Fibroblast of lung (primary cell): ENCODE measurements at places on chromosomes 5 and 9. TPM values are rescaled to one million over a fixed set of nuclear protein-coding genes. Genes with fewer than 3 reads are reported as not detected.
A peak's percentile ranks its signal among the peaks of the same experiment; 100 is the strongest.

DNA sequence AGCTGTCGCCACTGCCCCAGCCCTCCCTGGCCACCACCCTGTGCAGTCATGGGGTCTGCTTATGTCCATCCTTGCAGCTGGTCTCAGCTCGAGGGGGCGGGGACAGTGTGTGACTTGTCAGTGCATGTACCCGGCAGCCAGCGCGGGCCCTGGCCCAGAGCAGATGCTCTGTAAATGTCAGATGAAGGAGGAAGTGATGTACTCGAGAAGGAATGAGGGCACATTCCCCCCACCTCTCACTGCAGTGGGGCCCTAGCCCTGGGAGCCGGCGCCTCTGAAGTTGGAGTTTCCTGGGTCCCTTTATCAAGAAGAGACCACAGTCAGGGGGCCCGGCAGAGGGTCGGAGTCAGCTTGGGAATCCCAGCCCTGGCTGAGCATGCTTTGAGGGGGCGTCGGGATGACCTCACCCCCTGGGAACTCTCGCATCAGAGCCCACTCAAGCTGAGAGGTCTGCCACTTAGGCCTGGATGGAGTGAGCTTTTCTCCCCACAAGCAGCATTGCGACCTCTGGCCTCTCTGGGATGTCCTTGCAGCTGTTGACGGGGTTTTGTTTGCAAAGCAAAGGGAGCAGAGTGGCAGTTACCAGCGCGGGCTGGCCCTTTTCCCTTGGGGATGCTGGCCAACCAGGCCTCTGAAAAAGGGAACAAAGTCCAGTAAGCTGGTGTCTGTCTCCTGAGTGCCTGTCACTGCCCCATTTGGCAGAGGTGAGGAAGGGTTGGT is 19.0 kb downstream of the NEURL1B start:
- peak; percentile 91 for DNase-seq

- DNase-seq: no peak
Measured at GRCh38 chr5:161414896-161415295, 131.6 kb downstream of the GABRB2 start.

- no peak for DNase-seq
Measured at GRCh38 chr5:175493726-175494125, 15.4 kb downstream of the SFXN1 start.

GRCh38 chr5:90398726-90399125 is 10.8 kb downstream of the CETN3 start:
- DNase-seq: no peak

- DNase-seq: peak; percentile 9
Measured at GRCh38 chr5:100026606-100027005, 508.6 kb upstream of the FAM174A start.

- no peak for DNase-seq
Measured at GRCh38 chr9:127735530-127736185, 564 bp upstream of the TOR2A start.

GRCh38 chr5:75654693-75655295 is 43.5 kb downstream of the ANKDD1B start:
- no peak for DNase-seq

DNA sequence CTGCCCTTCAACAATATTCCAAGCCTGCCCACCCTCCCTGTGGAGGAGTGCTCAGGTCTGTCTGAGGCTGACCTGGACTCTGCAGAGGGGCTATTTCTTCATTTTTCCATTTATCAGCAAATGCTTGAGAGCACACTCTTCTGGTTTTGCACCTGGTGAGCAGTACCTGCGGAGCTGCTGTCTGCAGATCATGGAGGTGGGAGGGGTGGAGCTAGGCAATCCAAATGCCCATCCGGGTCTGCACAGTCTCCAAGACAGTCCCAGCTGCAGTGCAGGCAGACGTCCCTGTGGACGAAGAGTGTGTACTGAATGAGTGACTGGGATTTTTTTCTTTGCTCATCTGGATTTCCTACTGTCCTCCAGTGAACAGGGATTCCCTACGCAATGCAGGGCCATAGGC is 239.8 kb downstream of the IRX2 start:
- no peak for DNase-seq

DNA sequence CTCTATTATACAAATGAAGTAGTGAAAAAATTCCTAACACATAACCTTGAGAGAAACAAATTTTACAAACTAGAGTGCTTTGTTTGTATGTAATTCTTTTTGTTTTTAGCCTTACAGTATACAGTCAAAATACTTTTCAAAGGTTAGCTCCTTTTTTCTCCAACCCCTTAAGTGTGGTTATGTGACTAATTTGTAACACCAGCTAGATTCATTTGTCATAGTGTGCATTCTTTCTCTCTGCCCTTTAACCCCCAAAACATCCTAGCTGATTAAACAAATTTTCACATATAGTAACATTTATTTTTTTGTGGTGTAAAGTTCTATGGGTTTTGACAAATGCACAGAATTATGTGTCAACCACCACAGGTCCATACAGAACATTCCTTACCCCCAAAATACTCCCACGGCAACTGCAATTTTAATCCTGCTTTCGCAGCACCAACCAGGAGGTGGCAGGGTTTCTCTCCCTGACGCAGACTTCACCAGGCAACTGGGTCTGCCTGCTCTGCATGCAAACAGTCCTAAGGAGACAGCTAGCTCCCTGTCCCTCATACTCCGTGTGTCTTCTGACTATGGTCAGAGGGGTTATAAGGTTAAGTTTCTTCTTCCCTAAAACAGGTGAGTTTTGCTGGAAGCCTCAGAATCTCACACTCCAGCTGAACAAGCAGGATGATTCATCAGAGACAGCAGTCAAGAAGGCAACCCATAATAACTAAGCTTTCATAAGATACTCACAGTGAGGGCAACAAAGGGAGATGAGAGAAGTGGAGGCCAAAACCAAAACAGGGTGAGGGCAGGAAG is 44.5 kb upstream of the NR5A1 start:
- DNase-seq: peak; percentile 66

GRCh38 chr9:115999498-115999897 is 154.1 kb upstream of the PAPPA start:
- DNase-seq: peak; percentile 78

- DNase-seq: peak; percentile 44
Measured at GRCh38 chr9:131799177-131799823, 59.4 kb upstream of the RAPGEF1 start.

- no peak for DNase-seq
Measured at GRCh38 chr5:68259700-68260099, 44.1 kb downstream of the PIK3R1 start.

DNA sequence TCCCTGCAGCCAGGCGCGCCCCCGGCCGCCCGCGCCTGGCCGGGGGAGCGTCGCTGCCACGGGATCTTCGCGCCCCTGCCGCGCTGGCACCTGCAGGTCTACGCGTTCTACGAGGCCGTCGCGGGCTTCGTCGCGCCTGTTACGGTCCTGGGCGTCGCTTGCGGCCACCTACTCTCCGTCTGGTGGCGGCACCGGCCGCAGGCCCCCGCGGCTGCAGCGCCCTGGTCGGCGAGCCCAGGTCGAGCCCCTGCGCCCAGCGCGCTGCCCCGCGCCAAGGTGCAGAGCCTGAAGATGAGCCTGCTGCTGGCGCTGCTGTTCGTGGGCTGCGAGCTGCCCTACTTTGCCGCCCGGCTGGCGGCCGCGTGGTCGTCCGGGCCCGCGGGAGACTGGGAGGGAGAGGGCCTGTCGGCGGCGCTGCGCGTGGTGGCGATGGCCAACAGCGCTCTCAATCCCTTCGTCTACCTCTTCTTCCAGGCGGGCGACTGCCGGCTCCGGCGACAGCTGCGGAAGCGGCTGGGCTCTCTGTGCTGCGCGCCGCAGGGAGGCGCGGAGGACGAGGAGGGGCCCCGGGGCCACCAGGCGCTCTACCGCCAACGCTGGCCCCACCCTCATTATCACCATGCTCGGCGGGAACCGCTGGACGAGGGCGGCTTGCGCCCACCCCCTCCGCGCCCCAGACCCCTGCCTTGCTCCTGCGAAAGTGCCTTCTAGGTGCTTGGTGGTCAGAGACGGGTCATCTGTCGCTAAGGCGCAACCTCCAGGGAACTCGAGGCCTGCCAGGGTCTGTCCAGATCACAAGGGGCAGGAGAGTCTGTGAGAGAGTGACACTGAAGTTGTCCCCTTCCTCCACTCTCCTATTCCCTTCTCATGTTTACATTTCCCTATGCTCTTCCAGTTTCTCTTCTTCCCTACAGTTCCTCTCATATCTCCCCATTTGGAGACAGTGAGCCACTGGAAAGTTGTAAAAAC is 1.3 kb downstream of the GPR150 start:
- DNase-seq: no peak

DNA sequence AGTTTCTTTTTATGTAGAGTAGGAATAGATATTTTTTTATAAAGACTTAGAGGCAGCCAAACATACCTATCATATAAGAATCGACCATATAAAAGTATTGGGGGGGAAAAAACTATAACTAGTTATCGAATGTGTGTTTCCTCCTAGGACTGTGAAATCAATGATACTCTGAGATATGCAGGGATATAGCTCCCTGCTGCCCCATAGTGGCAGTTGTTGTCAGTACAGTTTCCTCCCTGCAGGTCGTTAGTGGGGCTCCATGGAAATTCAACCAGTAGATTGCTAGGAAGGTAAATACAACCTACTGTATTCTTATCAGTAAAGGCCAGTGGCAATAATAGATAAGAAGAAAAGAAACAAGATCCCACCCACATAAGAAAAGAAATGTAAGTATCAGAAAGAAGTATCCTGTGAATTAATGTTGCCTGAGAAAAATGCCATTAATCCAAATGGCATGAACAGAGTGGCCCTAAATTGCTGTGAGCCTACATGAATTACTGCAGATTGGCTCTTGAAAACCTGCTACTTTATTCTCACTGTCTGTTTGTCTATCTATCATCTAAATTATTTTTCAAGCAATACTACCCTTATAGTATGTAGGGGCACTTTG is 136.9 kb upstream of the FBN2 start:
- peak; percentile 11 for DNase-seq

DNA sequence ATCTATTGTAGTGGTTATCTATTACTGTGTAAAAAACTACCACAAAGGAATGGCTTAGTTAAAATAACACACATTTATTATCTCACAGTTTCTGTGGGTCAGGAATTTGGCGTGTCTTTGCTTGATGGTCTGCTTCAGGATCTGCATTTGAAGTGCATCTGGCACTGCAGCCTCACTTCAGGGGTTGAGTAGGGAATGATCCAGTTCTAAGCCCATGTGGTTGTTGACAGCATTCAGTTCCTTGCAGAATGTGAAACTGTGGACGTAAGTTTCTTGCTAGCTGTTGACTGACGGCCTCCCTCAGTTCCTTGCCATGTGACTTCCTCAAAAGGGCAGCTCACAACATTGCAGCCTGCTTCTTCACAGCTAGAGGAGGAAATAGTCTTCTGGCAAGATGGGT is 2.1 kb upstream of the OGN start:
- DNase-seq: peak; percentile 50

GRCh38 chr5:169828385-169828784 is 151.9 kb downstream of the INSYN2B start:
- DNase-seq: peak; percentile 38

DNA sequence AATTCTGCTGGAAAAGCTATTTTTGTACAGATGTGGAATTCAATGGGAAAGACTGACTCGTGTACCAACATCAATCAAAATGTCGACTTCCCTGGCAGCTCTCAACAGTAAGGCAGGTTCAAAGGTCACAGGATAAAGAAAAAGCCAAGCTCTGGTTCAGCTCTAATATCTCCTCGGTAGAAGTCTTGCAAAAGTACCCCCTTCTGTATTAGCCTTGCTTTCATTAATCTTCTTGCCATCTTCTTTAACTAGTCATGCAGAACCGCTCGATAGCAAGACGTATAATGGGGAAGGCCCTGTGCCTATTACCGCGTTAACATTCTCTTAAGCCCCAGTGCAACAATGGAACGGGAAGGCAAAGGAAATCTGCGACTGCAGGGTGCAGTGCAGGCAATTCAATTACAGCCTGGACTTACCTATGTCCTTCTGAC is 201.2 kb downstream of the GAPVD1 start:
- peak; percentile 91 for DNase-seq

DNA sequence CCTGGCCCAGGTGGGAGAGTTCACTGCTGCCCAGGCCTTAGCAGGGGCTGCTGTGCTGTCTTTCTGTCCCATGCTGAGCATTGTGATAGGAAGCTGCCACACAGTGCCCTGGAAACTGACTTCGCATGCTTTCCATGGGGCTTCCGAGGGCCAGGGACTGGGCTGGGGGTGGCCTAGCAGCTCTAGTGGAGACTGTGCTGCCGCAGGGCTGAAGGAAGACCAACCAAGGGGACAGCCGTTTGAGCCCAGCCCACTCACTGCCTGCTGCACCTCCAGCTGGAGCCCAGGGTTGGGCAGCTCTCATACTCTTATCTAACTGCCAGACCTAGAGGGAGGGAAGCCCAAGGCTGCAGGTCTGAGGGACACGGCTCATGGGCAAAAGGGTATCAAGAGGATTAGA is 79.2 kb downstream of the RGS3 start:
- no peak for DNase-seq

Gene SNCB
- polyA plus RNA-seq: 0.22 and 2.3 TPM in 2 replicates

Gene GRM6
- polyA plus RNA-seq: not detected in 2 replicates

Gene FGF18
- 0.33 and 2.0 TPM in 2 replicates for polyA plus RNA-seq

Gene KIF24
- polyA plus RNA-seq: 0.94 and 2.4 TPM in 2 replicates

Gene VDAC1
- 202 and 244 TPM in 2 replicates for polyA plus RNA-seq

Gene AQP3
- 3.2 and 4.4 TPM in 2 replicates for polyA plus RNA-seq

Gene CAVIN4
- 0.50 and 1.2 TPM in 2 replicates for polyA plus RNA-seq

Gene DMAC1
- 9.2 and 12.6 TPM in 2 replicates for polyA plus RNA-seq
